ENCODE measurements at places on chromosomes 13 and 19.

GRCh38 chr13:40120781-40121180 is 465.3 kb downstream of the COG6 start:
- DNase-seq: no peak

GRCh38 chr13:98710521-98710920 is 42.0 kb downstream of the SLC15A1 start:
- DNase-seq: no peak

DNA sequence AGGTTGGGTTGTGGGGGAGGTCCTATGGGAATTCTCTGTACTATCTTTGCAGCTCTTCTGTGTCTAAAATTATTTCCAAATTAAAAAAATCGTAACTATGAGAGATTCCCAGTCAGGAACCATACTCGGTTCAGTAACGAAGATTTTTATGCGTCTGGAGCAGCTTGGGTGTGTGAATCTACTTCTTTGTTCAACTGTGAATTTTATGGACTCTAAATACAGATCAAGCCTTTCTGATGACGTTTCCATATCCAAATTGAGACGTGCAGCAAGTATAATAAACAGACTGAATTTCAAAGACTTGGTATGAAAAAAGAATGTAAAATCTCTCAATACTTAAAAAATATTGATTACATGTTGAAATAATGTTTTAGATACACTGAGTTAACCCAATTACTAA is 30.9 kb downstream of the MLLT1 start:
- DNase-seq: no peak

GRCh38 chr13:41637586-41637985 is 180.2 kb downstream of the RGCC start:
- no peak for DNase-seq

DNA sequence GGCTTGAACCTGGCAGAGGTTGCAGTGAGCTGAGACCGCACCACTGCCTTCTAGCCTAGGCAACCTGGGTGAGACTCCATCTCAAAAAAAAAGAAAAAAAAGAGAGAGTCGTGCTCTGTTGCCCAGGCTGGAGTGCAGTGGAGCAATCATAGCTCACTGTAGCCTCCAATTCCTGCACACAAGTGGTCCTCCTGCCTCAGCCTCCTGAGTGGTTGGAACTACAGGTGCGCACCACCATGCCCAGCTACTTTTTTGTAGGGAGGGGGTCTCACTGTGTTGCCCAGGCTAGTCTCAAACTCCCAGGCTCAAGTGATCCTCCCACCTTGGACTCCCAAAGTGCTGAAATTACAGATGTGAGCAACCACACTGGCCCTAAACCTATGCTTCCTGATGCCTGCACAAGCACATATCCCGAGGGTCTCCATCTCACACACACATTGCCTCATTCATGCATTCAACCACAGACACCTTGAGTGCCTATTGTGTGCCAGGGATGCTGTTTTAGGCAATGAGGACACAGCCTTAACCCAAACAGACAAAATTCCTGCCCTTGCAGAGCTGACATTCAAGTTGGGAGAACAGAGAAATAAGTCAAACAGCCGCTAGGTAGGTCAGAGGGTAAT is 2.2 kb downstream of the ANGPTL6 start:
- DNase-seq: no peak

DNA sequence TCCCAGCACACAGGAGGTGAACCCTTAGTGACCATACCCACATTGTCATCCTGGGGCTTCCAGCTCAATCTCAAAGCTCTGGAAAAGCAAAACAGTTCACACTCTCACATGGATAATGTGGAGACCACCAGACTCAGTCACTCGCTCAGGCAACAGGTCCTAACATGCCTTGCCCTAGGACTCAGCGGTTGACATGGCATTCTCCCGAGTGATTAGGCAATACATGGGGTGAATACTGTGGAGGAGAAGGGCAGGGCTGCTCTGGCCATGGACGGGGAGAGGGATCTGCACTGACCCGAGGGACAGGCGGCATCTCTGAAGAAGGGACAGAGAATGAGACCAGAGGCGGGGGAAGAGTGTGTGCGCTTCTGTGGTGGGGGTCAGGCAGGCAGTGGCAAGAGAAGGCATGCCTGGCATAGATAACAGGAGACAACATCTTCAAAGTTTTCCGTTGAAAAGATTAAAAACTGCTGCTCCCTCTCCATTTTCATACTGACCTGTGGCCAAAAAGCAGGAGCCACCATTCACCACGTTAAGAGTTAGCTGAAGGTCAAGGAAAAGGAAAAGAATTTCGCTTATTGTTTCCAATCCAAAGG is 44.5 kb upstream of the EPHX3 start:
- DNase-seq: no peak

GRCh38 chr13:97441368-97441767 is 7.4 kb downstream of the RAP2A start:
- no peak for DNase-seq

DNA sequence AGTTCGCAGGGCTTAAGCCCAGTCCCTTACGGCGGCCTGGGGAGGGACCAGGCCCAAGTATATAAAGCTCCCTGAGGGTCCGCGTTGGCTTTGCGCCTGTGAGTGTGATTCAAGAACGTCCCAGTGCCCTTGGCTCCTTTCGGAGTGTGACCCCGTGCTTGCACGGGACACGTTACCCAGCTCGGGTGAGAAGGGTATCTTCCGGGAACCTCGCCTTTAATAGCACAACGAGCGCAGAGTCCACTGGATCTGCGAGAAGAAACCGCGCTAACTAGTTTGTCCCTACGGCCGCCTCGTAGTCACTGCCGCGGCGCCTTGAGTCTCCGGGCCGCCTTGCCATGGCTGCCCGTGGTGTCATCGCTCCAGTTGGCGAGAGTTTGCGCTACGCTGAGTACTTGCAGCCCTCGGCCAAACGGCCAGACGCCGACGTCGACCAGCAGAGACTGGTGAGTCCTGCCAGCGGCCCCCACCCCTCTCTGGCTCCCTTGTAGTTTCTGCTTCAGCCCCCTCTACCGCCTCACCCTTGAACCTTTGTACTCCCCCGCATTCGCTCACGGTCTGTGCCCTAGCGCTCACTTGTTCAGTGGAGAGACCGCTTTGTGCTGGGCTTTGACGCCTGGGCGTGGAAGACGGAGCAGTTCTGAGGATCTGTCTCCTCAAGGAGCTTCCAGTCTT is at the start of gene DNAJC15:
DNAJC15 (plus strand) TSS at position 298 of the 675 bp plus-strand sequence; CDS start at position 339, 41 bp downstream.
- DNase-seq: peak; percentile 82

GRCh38 chr13:111210544-111211469 is 95.7 kb downstream of the ARHGEF7 start:
- DNase-seq: no peak

- peak; percentile 34 for DNase-seq
Observed at GRCh38 chr19:18848878-18849661, 17.3 kb downstream of the UPF1 start.

GRCh38 chr13:28392428-28392827 is 102.5 kb downstream of the FLT1 start:
- DNase-seq: no peak

GRCh38 chr19:2469102-2469914 is 6.6 kb upstream of the GADD45B start:
- no peak for DNase-seq

- DNase-seq: no peak
Observed at GRCh38 chr19:23343434-23344010, 51.7 kb downstream of the ZNF91 start.

GRCh38 chr13:50699874-50700663 is 143.4 kb downstream of the DLEU7 start:
- DNase-seq: no peak

DNA sequence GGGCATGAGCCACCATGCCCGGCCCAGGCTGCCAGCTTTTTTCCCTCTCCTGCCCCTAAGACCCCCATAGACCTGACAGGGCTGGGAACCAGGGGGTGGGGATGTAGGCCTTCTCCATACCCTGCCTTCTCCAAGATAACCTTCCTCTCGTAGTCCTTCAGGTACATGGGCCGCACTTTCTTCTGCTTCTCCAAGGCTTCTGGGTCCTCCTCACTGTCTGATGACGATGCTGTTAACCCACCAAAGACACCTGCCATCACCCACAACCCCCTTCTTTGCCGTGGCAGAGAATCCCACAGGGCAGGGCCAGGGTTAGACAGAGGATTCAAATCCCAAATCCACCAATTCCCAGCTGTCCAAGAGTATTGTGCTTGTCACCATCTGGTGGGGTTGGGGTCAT is 3.2 kb downstream of the KRI1 start:
- DNase-seq: no peak

- no peak for DNase-seq
Observed at GRCh38 chr19:11752244-11752736, 13.5 kb upstream of the ZNF823 start.

DNA sequence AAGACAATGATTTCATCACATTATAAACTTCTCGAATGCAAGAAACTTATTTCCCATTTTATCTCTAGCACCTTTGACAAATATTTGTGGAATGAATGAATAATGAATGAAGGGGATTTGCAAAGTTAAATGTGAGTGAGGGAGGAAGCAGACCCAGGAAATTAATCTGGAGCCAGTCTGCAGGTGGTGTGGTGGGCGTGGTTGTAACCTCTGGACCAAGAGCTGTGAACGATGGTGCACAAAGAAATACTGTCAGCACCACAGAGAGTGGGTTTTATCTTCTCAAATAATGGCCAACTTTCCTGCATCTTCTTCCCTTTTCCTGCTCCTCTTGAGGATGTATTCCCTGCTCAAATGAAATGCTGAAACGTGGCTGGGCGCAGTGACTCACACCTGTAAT is 11.0 kb upstream of the ZNF792 start:
- DNase-seq: no peak

- no peak for DNase-seq
Observed at GRCh38 chr19:46364359-46364758, 17.5 kb downstream of the PPP5C start.

GRCh38 chr13:112752711-112753541 is 63.1 kb downstream of the ATP11A start:
- DNase-seq: no peak

DNA sequence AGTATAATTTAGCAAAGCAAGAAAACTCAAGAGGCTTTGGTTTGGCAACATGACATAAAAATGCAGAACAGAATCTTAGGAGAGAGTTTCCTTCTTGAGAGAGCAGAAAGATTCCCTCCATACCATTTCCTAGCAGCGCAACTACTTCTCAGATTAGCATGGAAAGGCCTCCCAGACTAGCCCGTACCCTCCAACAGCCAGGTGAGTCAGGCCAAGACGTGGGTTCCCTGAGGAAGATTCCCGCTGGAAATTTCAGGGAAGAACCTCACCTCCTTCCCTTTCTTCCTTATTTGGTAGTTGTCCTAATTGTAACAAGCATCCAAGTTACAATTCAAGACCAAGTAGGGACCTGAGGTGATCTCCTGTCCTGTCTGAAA is 12.3 kb downstream of the COL4A2 start:
- DNase-seq: no peak

- DNase-seq: no peak
Observed at GRCh38 chr13:66914155-66914554, 316.0 kb downstream of the PCDH9 start.

DNA sequence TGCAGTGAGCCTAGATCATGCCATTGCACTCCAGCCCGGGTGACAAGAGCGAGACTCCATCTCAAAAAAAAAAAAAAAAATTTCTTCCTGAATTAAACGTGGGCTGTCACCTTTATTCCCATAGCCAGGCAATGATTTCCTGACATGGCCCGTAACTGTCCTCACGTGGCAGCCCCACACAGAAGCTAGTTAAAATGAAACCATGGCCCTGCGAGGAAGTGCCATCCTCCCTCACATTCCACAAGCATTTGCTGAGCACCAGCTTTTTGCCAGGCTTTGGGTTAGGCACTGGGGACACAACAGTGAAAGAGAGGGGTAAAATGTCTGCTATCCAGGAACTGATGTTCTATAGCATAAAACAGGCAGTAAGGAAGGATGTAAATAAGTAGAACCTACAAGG is 13.2 kb upstream of the FBXO27 start:
- DNase-seq: no peak

- DNase-seq: no peak
Observed at GRCh38 chr13:72145383-72145782, 278.4 kb upstream of the DACH1 start.

GRCh38 chr13:42970824-42971690 is 21.0 kb downstream of the EPSTI1 start:
- peak; percentile 75 for DNase-seq

DNA sequence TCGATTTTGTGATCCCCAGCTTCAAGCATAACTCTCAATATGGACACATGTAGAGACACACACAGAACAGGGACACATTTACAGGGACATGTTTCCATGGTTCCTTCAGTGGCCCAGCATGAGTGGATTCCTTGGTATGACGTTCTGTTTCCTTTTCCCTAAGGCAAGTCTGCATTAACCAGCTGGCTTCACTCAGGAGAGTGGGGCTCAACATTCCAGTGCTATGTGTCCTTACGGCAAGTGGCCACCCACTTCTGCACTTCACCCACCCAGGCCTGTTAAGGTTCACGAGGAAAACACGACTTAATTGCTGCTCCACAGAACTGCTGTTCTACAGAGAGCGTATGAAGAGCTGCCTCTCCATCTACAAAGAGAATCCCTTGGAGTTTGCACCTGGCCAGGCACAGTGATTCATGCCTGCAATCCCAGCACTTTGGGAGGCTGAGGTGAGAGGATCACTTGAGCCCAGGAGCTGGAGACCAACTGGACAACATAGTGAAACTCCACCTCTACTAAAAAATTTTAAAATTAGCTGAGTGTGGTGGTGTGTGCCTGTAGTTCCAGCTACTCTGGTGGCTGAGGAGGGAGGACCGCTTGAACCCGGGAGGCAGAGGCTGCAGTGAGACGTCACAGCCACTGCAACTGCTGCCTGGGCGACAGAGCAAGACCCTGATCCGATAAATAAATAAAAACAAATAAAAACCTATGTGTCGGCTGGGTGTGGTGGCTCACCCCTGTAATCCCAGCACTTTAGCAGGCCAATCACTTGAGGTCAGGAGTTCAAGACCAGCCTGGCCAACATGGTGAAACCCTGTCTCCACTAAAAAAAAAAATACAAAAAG is 32.5 kb downstream of the BRD4 start:
- DNase-seq: no peak

- DNase-seq: peak; percentile 37
Observed at GRCh38 chr19:45492627-45493470, 4.0 kb downstream of the RTN2 start.

DNA sequence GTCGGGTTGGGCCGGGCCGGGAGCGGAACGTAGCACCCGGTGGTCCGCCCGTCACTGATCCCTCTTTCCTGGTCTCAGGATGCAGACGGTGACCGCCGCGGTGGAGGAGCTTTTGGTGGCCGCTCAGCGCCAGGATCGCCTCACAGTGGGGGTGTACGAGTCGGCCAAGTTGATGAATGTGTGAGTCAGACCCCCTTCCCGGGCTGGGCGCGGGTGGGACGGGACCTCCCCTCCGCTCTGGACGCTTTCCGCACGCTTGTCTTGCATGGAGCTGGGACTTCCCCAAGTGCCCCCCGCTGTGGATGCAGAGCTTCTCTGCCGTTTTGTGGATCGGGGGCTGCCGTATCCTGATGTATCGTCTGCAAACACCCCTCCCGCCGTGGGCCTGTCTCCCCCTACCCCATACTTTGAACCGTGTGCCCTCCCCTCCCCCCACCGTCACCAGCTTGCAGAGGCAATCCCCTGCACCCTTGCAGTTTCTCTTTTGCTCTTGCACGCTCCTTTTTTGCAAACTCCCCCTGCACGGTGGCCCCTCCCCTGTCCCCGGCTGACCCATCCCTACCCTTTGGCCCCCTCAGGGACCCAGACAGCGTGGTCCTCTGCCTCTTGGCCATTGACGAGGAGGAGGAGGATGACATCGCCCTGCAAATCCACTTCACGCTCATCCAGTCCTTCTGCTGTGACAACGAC is 669 bp downstream of the GADD45B start:
- DNase-seq: no peak

- DNase-seq: peak; percentile 26
Observed at GRCh38 chr19:41588497-41589209, 12.7 kb downstream of the CEACAM21 start.

GRCh38 chr13:108574856-108575255 is 54.6 kb upstream of the MYO16 start:
- no peak for DNase-seq

- no peak for DNase-seq
Observed at GRCh38 chr19:43628646-43629326, 9.4 kb upstream of the ZNF428 start.
